ENCODE measurements at places on chromosomes 4 and X.

DNA sequence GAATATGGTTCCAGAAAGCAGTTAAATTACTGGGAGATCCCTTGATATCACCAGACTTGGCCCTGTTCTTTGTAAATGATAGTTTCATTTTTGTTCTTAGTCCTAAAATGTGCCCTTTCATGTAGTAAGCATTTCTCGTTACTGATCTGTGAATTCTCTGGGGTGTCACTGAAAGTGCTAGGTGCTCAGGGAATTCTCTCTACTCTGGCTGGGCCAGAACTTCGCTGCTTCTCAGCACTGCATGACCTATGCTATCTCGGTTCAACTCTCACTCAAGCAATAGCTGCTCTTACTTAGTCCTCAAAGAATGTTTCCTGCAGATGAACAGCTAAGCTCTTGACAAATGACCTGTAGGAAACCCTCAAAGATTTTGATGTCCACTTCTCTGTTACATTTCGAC is 1144.3 kb downstream of the ADGRL3 start:
- no peak for DNase-seq

DNA sequence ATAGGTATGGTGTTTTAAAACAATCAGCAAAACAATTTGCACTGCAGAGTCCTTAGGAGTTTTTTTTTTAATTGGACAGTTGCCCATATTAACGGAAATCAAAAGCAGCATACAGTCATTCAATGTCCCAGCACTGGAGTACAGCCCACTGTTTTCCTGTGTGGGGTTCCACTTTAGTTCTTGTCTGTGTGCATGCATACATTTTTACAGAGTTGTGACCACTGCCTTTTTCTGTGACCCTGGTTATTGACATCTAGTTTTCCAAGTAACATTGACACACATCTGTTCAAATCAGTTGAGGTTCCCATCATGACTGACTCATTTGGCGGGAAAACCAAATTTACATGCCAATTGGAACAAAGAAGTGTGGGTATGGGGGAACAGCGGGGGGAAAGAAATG is 83.3 kb downstream of the HPRT1 start:
- DNase-seq: no peak

- no peak for DNase-seq
These were observed 7.6 kb upstream of the TBC1D19 start for GRCh38 chr4:26576231-26576739.

GRCh38 chr4:162683659-162684370 is 482.9 kb downstream of the NAF1 start:
- DNase-seq: no peak

DNA sequence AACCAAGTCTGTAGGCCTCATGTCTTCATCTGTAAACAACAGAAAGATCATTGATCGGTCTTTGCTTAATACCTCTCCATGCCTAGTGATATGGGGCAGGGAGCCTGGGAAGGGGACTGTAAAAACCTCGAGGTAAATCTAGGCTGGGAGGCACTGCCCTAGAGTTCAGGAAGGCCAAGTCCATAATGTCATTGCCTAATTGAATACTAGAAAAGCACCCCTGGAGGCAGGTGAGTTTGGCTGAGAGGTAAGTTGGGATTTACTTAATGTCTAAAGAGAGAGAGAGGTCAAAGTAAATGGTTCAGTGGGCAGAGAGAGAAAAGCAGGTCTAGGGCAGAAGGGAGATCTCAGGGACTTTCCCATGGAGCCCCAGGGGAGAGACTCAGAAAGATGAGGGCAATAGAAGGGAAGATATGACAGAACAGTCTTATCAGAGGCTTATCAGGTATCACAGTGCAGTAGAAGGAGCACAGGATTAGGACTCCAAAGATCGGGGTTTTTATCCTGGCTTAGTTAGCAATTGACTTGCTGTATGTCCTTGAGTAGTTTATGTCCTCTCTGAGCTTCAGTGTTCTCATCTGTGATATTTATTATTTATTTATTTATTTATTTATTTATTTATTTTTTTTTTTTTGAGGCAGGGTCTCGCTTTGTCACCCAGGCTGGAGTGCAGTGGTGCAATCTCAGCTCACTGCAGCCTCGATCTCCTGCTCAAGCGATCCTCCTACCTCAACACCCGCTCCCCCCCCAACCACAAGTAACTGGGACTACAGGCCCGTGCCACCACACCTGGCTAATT is 85.2 kb downstream of the SLC16A2 start:
- no peak for DNase-seq

DNA sequence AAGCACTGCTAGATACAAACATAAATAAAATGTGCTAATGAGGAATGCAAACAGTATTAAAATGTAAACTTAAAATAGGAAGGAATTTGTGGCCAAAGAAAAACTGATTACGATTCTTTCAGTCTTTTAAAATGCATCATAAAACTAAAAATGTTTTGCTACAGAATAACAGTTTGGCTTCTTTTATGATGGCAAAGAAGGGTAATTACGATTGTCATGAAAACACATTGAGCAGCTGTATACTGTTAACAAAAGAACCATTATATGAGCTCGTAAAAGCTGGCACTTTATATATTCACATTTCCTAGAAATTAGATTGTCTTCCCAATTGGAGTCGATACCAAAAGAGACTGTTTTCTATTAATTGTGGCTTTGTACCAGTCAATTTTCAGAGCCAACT is 290.4 kb downstream of the NR3C2 start:
- no peak for DNase-seq

- no peak for DNase-seq
These were observed 96.5 kb downstream of the RNF150 start for GRCh38 chr4:141036786-141037185.

DNA sequence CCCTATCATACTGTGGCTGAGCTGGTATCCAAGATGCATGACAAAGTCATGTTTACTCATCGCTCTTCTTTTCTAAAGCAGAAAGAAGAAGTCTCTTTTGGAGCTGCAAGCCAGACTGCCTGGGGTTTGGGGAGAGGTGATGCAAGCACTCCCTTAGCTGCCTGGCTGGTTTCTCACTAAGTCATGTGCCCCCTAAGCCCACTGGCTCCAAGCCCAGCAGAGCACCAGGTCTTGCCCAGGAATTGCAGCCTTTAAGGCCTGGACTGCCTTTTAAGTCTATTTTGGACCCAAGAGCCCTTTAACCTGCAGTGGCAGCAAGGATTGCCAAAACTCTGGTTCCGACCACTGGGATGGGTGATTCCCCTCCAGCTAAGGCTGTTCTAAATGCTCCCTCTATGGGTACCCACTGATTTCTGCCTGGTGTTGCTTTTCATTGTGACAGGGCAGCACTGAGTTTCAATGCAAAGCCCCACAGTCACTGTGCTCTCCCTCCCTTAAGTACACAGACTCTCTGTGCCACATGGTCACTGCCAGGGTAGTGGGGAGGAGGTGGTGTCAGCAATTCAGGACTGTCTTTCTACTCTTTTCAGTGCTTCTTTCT is 548.6 kb downstream of the TLL1 start:
- DNase-seq: no peak

DNA sequence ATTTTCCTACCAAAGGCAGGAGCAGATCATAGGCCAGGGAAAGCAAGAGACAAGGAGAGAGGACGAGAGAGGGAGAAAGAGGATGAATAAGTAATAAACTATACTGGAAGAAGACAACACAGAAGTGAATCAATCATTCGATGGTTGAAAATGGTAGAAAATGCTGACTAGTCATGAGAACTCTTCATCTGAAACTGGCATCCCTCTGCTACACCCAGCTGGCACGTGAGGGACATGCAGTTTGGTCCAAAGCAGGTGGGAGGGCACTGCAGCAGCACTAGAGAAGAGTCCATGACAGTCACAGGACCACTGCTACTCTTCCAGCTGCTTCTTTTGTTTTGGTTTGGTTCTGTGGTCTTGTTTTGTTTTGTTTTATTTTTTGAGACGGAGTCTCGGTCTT is 74.1 kb downstream of the AFAP1 start:
- DNase-seq: no peak

GRCh38 chr4:89257376-89257775 is 50.2 kb downstream of the GPRIN3 start:
- no peak for DNase-seq

- DNase-seq: peak; percentile 59
These were observed 179.1 kb upstream of the MAB21L2 start for GRCh38 chr4:150402871-150403272.

DNA sequence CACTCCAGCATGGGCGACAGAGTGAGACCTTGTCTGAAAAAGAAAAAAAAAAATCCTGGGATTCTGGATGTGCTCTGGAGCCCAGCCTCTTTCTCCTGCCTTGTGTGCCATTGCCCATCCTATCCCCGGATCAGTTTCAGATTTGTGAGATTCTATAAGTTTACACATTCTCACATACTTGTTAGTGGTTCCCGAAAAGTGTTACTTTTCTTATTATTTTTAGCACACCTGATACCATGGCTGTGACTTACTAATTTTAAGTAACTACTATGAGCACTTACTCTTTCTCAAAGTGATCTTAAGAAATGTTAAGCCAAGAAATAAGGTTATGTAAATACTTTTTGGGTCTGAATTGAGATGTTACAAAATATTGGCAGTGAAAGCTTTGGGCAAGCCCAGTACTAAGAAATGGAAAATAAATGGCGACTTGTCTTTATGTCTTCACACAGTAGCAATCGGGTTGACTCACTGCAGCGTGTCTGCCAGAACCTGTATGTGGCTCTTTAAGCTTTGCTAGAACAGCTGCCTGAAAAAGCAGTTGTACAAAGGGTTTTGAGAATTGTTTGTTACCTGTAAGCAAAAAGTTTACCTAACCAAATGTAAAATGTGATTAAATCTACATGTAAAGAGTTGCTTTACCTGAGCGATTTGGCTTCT is 118.7 kb downstream of the KLHL8 start:
- no peak for DNase-seq

DNA sequence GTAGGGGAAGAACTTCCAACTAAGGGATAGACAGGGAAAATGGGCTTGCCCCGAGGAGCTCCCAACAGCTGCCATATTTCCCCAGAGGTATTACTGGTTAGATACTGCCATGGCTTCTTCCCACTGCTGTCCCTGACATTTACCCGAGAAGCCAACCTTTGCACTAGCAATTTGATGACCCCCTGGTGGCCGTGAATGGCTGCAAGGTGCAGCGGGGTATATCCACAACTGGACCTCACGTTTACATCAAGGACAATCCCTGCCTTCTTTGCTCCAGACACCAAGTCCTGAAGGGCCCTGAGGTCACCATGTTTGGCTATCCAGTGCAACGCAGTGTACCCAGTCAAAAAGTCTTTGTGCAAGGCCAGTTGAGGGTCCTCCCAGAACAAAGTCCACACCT is 2.3 kb downstream of the SOWAHB start:
- no peak for DNase-seq

- no peak for DNase-seq
These were observed 11.1 kb downstream of the DRP2 start for GRCh38 chrX:101230636-101231035.

GRCh38 chrX:66751136-66751782 is 112.4 kb upstream of the EDA2R start:
- no peak for DNase-seq

DNA sequence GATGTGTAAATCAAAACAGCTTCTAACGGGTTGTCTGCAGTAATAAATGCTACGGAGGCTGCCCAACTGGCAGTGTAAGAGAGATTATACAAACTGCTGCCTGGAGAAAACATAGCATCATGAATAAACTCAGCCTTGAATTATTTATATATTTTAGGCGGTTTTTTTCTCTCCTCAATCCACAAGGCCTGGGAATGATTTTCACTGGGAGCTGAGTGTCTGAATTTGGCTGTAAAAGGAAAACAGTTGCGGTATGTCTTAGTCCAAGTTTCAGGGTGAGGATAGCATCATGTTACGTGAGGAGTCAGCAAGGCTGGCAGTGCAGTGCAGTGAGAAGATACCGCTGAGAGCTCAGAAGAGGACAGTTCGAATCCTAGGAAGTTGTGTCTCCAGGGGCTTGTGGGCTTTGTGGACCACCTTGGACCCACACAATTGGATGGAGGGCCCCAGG is 291.5 kb upstream of the BOD1L1 start:
- DNase-seq: no peak

GRCh38 chr4:37726666-37727065 is 40.5 kb upstream of the RELL1 start:
- no peak for DNase-seq
